Activated naive CD4-positive, alpha-beta T cell treated with anti-CD3 and anti-CD28 coated beads for 36 hours (primary cell): ENCODE measurements at places on chromosomes 6 and 20. TPM values are rescaled to one million over a fixed set of nuclear protein-coding genes. Genes with fewer than 3 reads are reported as not detected.
A peak's percentile ranks its signal among the peaks of the same experiment; 100 is the strongest.

- DNase-seq, result no peak
Observed at GRCh38 chr20:8808202-8808535, 260.7 kb upstream of the PLCB4 start.

DNA sequence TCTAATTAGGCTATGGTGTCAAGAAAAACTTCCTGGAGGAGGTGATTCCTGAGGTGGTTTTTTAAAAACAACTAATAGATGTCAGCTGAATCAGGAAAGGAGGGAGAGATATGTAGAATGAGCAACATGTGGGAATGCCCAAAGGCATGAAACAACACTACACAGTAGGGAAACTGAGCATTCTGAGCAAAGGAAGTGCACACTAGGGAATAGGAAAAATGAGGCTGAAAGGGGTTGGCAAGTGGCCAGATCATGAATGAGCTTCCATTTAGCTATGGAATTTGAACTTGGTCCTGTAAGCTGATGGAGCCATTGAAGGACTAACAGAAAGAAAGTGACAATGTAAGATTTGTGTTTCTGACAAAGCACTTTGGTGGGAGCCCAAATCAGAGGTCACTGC is 16.9 kb upstream of the SLC35F1 start:
- no peak for DNase-seq

- no peak for DNase-seq
Observed at GRCh38 chr6:100175814-100176310, 181.8 kb upstream of the MCHR2 start.

DNA sequence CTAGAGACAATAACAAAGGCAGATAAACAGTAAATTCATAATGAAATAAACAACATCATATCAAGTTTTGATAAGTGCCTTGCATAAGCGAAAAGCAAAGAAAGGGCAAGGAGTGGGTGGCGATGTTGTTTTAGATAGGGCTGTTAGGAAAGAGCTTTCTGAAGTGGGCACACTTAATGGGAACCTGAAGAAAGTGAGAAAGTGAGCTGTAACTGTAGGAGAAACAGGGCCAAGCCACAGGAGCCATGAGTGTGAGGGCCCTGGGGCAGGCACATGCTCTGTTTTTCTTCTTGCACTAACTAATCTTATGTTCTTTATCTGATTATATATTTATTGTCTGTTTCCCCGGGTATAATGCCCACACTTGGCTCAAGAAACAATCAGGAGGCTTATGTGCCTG is 193.4 kb upstream of the SUPT3H start:
- DNase-seq, result no peak

DNA sequence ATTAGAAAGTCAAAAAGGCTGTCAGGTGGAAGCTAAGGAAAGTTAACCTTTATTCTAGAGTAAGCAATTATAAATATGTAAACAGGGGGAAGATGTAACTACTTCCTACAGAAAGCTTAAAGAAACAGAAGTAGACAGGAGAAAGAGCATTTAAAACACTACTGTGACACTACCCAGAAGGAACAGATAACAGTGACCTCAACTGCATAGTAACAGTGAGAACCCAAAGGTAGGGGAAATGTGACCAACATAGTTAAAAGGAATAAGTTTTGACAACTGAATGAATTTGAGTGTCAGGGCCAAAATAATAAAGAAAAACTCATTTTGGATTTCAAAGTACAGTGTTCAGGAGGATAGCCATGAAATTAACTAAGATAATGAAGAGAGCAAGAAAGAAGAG is 43.5 kb downstream of the IBTK start:
- DNase-seq, result no peak

- peak; percentile 94 for DNase-seq
Observed at GRCh38 chr6:33204415-33205190, at the start of gene HSD17B8. TSS of gene HSD17B8 (plus strand) at chr6:33204655. CDS start at chr6:33204669, 14 bp downstream.

DNA sequence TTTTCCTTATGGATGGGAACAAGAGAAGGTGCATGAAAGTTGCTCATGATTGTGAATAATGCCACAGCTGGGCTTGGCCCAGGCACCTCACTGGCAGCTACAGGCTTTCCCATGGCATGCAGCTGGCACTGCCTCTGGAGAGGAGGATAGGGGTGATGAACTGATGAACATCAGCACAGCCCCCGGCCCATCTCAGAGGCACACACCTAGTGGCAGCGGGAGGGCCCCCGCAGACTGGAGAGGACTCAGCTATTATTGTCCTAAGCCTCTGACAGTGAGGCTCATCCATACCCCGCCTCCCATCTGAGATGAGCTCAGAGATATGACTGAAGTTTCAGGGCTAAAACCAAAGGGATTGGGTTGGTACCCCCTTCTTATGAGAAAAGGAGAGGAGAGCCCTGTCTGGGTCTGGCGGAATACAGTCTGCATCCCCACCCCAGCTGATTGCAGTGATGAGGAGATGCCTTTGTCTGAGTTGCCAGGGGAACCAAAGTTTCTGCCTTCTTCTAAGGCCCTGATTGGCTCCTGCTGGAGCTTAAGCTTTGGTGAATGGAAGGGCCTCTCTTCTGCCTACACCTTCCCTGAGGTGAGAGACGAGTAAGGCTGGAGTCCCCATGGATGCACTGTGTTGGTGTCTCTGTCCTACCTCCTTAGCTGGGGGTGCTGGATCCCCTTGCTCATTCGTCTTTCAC is 27.6 kb upstream of the EPB41L1 start:
- DNase-seq, result no peak

GRCh38 chr6:131470534-131470933 is 102.5 kb upstream of the ARG1 start:
- no peak for DNase-seq

- no peak for DNase-seq
Observed at GRCh38 chr6:21732731-21733130, 139.2 kb downstream of the SOX4 start.

DNA sequence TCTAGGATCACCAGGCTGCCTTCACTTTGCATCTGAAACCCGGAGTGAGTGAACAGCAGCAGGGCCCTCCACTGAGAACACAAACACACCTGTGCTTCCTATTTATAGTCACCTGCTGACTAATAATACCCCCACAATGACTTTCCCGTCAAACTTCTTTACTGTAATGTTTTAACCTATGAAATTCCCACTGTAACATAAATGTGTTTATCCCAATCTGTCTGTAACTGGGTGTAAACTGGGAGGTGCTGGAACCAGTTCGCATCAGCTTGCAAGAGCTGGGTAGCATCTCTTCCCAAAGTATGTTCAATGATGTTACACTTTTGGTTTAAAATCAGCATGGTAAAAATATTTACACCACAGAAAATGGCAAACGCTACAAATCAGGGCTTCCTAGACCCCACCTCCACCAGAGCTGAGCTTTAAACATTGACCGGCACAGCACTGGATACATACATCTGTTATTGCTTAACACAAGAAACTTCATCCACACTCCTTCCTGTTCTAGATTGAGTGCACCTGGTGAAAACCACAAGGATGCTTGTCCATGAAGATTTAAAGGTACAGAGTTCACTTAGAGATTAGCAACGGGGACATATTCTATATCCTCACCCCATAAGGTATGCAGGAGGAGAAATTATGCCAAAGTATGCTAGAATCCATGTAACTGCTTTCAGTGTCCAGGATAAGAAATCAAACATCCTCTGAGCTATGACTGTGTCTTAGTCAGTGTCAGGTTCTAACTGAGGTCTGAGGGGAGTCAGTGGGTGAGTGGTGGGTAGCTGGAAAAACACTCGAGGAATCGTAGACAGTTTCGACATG is 79.0 kb downstream of the ALDH8A1 start:
- no peak for DNase-seq

DNA sequence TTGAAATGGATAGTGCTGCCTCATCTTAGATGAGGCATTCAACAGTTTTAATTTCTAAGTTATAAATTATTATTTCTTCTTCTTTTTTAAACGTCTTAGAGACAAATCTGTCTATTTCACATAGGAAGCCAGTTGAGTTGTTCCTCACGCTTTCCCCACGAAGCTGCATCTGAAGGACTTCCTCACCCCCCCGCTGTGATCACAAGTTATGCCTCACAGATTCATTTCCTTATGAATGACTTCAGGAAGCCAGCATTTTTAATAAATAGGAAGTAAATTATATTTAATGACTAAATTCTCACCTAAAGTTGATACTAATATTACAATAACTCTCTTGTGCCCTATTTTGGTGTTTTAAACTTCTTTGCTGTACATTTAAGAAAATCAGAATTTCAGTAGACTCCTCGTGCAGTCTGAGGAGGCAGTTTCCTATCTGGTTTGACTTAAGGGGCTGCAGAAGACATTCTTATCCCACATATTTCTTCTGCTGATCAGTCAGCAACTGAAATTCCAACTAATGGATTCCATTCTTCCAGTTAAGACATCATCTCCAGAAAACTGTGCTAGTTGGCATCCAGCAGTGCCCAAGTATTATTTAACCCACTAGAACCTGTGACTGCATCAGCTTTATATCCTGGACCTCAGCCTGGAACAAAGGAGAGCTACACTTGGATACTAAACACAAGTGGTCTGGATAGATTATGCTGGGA is 182.7 kb upstream of the CCN2 start:
- no peak for DNase-seq

DNA sequence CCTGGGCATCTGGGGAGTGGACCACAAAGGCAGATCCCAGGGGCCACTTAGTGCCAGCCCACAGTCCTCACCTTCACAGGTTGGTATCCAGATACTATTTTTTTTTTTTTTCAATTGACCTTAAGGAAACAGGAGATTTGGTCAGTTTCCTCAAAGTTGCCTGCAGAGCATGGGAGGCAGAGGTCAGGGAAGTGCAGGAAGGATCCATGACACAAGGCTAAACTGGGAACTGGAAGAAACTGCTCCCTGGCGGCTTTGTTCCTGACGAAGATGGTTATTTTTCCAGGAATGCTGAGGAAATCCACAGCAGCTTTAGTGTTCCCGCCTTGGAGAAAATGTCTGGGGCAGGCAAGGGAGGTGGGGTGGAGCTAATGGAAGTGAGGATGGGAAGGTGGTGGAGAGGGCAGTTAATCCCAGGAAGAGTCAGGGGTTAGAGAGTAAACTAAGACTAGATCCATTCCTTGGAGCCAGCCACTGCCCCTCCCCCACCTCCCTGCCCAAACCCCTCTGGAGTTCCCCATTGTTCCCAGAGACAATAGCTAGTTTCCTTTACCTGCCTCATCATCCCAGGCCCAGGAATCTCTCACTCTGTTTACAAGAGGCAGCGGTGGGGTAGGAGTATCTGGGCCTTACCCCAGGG is 14.3 kb upstream of the MYMX start:
- DNase-seq, result no peak

GRCh38 chr6:24472181-24472580 is 17.2 kb downstream of the GPLD1 start:
- no peak for DNase-seq

GNMT gene
- not detected for total RNA-seq

PRSS16 gene
- total RNA-seq, result 1.4 TPM

KCNG1 gene
- 0.29 TPM for total RNA-seq

GATA5 gene
- not detected for total RNA-seq

IRF4 gene
- 500 TPM for total RNA-seq
